RPMI7951 (cell line): ENCODE measurements at places on chromosomes 1 and 21. TPM values are rescaled to one million over a fixed set of nuclear protein-coding genes. Genes with fewer than 3 reads are reported as not detected.

Gene HCRTR1
- not detected in 2 replicates for total RNA-seq

GRCh38 chr1:177817937-177818875 is 151.7 kb downstream of the SEC16B start:
- no peak for DNase-seq

GRCh38 chr1:37430103-37430985 is 44.0 kb upstream of the ZC3H12A start:
- DNase-seq: no peak

Gene CLDN14
- not detected in 2 replicates for total RNA-seq

Gene OR2T11
- total RNA-seq: not detected in 2 replicates

Gene CSF1
- 35.4 and 51.5 TPM in 2 replicates for total RNA-seq

Gene MYBPH
- 0.48 and 1.4 TPM in 2 replicates for total RNA-seq

GRCh38 chr1:204408074-204408507 is 3.5 kb downstream of the PPP1R15B start:
- peak; percentile 73 for DNase-seq

Gene CLCNKA
- 0.12 TPM in 1 of 2 replicates, not detected in the other for total RNA-seq

Gene ILDR2
- 4.6 and 6.4 TPM in 2 replicates for total RNA-seq

GRCh38 chr21:36846631-36847030 is 119.8 kb downstream of the HLCS start:
- no peak for DNase-seq

GRCh38 chr1:107524301-107524700 is 383.5 kb downstream of the NTNG1 start:
- DNase-seq: no peak

GRCh38 chr1:161766102-161766981 is at the start of gene ATF6:
TSS of gene ATF6 (plus strand) at chr1:161766320. CDS start at chr1:161766361, 41 bp downstream.
- DNase-seq: peak; percentile 92

Gene SELL
- 0.36 TPM in 1 of 2 replicates, not detected in the other for total RNA-seq

GRCh38 chr1:17460219-17460618 is 20.7 kb upstream of the RCC2 start:
- DNase-seq: peak; percentile 53

Gene PTCH2
- under 0.01 and 0.12 TPM in 2 replicates for total RNA-seq

Gene LEPROT
- 42.7 and 56.4 TPM in 2 replicates for total RNA-seq

DNA sequence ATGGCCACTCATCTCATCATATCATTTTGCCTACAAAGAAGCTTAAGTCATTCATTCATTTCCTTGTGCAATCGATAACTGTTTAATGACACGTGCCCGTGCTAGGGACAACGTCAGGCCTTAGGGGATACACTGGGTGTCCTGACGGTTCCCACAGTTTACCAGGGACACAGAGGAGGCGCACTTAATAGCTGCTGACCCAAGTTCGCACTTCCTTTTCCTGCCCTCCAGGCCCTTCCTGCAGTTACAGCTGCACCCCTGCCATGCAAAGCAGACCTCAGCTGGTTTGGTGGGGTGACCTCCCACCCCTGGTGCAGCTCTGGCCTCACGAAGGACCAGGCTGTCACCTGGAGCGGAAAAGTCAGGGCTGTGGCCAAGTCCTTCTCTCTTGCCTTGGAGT is 4.2 kb downstream of the SPATA21 start:
- DNase-seq: no peak

DNA sequence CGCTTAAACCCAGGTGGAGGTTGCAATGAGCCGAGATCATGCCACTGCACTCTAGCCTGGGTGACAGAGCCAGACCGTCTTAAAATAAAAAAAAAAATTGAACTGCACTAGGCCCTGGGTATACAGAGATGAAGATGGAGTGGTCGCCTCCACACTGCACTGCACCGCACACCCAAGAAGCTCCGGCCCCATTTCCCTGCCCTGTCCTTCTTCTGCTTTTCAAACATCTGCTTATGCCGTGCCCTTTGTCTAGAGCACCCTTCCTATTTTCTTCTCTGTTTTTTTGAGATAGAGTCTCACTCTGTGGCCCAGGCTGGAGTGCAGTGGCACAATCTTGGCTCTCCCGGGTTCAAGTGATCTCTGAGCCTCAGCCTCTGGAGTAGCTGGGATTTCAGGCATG is 17.4 kb downstream of the IQGAP3 start:
- DNase-seq: no peak

DNA sequence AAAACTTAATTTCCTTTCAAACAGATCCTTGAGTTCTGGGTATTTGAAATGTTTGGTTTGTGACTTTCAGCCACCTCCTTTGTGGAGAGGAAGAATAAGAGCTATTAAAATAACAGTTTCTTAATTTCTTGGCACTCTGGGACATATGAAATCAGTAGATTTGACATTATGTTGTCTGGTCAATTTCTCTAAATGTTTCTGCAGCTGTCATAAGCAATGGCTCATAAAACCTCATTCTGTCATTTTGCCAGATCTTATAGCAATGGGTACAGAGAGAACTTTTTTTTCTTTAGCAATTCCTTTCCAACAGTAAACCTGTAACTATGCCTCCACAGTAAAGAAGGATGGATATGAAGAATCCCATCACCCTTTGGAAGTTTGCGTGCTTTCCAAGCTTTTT is 52.6 kb downstream of the LAMC1 start:
- DNase-seq: peak; percentile 19

DNA sequence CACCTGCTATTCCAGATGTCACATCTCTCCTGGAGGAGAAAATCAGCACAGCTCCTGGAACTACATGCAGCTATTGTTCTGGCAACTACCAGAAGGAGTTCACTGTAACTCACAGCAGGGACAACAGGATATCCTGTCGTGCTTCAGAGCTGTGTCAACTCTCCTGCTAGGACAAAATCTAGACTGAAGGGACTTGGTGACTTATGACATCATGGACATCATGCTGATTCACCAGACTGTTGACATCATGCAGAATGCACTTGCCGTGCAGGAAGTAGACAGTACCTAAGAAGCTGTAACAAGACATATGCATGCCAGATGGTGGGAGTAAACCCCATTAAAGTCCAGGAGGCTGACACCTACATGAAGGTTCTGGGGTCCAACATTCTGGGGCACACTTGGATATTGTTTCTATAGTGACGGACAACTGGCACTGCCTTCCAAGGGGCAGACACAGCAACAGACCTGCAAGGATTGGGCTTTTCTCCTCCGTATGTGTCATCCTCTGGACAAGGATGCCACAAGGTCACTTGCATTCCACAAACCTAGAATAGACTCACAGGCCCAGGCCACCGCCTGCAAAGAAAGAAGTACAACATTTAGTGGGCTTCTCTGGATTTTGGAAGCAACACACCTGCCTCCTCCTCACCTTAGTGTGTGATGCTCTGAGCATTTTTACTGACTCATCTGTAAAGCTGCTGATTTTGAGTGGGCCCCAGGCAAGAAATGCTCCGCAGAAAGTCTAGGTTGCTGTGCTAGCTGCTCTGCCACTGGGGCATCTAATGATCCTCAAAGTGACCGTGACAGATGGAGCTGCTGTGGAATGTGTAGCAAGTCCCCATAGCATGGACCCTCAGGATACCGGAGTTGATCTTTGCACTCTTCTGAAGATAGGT is 249.2 kb downstream of the MATN1 start:
- DNase-seq: no peak

Gene FGR
- not detected in 2 replicates for total RNA-seq

Gene SLC9C2
- total RNA-seq: not detected in 2 replicates

GRCh38 chr1:34547046-34547674 is 207.7 kb upstream of the GJB5 start:
- DNase-seq: peak; percentile 1

- DNase-seq: peak; percentile 52
Measured at GRCh38 chr21:28959367-28960099, 33.1 kb downstream of the LTN1 start.

DNA sequence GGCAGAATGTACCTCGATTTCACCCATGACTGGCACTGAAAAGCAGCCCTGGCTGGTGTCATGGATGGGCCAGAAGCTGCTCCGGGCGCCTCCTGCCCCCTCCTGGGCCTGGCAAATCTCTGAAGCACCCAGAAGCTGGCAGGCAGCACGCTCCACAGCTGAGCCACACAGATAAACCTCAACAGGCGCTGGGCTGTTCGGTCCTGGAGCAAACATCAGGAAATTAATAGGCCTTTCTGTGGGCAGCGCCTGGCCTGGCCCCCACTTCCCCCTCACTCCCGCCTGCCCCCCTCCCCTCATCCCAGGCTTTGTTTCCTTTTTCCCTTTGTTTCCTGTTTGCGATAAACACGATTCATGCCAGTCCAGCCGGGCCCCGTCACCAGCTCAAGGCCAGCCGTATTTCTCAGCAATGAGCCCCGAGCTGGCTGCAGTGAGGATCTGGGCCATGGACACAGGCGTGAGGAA is 20.1 kb upstream of the DISP3 start:
- DNase-seq: no peak

GRCh38 chr1:197911111-197911856 is 5.9 kb upstream of the LHX9 start:
- no peak for DNase-seq

DNA sequence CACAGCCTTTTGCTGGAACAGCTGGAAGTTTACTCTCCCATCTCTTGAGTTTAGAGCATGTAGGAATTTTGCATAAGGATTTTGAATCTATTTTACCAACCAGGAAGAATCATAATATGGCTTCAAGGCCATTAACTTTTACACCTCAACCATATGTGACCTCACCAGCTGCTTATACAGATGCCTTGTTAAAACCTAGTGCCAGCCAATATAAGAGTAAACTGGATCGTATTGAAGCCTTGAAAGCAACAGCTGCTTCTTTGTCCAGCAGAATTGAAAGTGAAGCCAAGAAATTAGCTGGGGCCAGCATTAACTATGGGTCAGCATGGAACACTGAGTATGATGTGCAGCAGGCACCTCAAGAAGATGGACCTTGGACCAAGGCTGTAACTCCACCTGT is 65.4 kb downstream of the CEP350 start:
- no peak for DNase-seq

GRCh38 chr21:41943851-41944250 is 10.0 kb downstream of the C2CD2 start:
- no peak for DNase-seq

- no peak for DNase-seq
Measured at GRCh38 chr1:214438075-214438474, 113.3 kb downstream of the PTPN14 start.

GRCh38 chr1:242890192-242890741 is 364.8 kb downstream of the CEP170 start:
- DNase-seq: peak; percentile 7

DNA sequence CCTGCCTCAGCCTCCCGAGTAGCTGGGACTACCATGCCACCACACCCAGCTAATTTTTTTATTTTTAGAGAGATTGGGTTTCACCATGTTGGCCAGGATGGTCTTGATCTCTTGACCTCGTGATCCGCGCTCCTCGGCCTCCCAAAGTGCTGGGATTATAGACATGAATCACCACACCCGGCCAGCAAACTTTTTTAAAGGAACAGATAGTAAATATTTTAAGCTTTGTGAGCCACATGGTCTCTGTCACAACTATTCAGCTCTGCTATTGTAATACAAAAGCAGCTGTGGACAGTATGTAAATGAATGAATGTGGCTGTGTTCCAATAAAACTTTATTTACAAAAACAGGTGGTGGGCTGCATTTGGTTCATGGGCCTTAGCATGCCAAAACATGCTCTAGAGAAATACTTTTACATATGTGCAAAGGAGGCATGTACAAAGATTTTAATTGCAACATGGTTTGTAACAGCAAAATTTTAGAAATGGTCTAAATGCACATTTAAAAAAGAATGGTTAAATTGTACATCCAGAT is 47.0 kb downstream of the CDCP2 start:
- DNase-seq: no peak

Gene DMRTA2
- total RNA-seq: 0.12 and 0.20 TPM in 2 replicates

DNA sequence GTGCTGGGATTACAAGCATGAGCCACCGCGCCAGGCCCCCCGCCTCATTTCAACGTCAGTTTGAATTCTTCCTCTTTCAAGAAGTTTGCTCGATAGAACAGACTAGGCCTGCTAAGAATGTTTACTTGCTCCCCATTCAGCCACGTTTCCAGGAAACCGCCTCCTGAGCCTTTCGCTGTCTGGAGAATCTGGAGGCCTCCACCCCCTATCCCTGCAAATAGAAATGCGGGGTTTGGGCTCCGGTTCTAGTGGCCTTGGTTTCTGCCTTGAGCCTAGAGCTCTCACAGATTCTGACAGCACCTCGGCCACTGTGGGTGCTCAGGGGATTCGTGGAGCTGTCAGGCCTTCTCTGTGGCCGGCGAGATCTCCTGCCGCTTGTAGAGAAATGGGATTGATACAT is 84.3 kb downstream of the UBIAD1 start:
- DNase-seq: no peak

- DNase-seq: peak; percentile 62
Measured at GRCh38 chr1:233172201-233172600, 123.3 kb downstream of the PCNX2 start.

Gene LRRC38
- not detected in 2 replicates for total RNA-seq

GRCh38 chr21:36656138-36656537 is 42.8 kb upstream of the SIM2 start:
- DNase-seq: no peak

DNA sequence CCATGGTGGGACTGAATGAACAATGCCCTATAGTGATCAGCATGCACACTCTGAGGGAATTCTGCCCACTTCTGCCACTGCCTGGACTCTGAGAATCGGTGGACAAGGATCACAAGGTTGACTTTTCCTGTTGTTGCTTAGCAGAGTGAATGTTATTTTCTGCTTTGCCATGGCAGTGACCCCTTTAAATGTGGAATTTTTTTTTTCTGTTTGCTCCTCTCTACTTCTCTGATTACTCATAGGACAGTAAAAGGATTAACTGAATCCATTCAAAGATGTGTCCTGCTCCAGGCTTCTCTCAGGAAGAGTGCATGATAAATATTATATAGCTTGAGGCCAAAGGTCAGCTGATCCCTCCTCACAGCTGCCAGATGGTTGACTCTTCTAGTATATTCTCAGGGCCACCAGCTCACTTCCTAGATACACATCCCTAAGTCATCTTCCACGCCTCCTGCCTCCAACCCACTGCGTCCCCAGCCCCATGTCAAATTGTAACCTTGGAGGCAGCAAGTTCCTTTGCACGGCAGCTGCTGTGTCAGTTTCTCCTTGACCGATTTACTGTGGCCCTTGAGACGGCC is 74.0 kb upstream of the RALGPS2 start:
- DNase-seq: peak; percentile 71

DNA sequence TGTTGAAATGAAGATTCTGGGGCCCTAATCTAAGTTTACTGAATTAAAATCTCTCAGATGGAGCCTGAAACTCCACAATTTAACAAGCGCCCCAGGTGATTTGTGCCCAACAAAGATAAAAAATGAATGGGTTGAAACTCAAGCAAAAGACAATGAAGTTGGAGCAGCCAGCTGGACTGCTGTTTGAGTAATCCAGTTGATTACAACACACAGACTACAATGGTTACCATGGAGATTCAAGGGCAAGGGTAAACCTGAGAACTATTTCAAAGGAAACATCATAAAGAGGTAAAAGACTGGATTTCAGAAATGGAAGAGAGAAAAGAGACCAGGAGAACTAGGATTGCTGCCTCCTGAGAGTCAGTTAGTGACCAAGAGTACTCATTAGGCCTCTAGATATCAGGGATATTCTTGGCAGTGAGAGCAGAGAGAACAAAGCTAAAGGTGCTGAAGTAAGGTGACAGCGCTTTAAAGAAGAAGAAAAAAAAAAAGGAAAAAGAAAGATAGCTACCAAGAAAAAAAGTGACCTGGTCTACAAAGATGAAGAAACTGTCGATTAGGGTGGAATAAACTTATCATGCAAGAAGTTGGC is 44.5 kb downstream of the LRRC53 start:
- peak; percentile 11 for DNase-seq
